Hematopoietic multipotent progenitor cell treated with erythropoietin and hydrocortisone succinate and interleukin-3 and kit ligand, for 4 days (in vitro differentiated cells): ENCODE measurements at places on chromosomes 6 and 20.

GRCh38 chr20:10800288-10800687 is 126.5 kb upstream of the JAG1 start:
- DNase-seq, result no peak

DNA sequence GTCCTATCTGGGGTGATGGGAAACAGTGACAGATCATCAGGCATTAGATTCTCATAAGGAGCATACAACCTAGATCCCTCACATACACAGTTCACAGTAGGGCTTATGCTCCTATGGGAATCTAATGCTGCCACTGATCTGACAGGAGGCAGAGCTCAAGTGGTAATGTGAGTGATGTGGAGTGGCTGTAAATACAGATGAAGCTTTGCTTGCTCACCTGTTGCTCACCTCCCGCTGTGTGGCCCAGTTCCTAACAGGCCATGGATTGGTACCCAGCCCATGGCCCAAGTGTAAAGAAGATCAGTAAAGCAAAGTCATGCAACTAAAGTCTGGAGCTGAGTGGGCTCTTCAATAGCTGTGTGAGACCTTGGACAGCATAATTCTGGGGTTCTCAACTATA is 65.9 kb downstream of the PKIB start:
- DNase-seq, result no peak

GRCh38 chr6:28980852-28981430 is 24.2 kb downstream of the ZNF311 start:
- peak; percentile 97 for DNase-seq

GRCh38 chr20:22763257-22763906 is 179.0 kb upstream of the FOXA2 start:
- no peak for DNase-seq

GRCh38 chr6:155939253-155939652 is 483.6 kb upstream of the NOX3 start:
- DNase-seq, result no peak

DNA sequence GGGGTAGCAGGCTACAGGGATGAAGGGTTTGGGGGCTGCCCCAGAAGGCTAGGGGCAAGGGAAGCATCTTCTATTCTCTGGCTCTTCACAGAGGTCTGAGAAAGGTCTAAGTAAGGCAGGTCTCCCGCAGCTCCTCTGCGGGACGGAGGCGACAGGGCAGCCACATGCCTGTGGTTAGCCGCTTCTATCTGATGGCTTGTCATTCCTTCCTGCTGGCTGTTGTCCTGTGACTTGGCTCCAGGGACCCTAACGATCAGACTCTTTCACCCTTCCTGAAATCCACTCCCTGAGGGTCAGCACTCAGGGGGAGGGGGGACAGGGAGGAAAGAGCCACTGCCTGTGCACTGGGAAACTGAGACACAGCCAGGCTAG is 673 bp downstream of the CST7 start:
- peak; percentile 82 for DNase-seq
